ENCODE measurements at places on chromosomes 5 and 9.

DNA sequence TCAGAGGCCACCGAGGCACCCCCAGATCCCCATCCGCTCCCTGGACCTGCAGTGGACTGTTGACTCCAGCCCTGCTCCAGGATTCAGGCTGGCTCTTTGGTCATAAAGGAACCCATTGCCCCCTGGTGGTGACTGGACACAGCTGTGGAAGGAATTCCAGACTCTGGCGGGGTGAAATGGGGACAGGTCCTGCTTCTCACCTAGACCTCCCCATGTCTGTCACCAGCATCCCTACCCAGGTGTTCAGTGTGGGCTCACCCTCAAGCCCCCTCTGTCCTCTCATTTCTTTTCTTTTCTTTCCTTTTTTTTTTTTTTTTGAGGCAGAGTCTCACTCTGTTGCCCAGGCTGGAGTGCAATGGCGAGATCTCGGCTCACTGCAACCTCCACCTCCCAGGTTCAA is 25.5 kb upstream of the STXBP1 start:
- peak; percentile 49 for DNase-seq

DNA sequence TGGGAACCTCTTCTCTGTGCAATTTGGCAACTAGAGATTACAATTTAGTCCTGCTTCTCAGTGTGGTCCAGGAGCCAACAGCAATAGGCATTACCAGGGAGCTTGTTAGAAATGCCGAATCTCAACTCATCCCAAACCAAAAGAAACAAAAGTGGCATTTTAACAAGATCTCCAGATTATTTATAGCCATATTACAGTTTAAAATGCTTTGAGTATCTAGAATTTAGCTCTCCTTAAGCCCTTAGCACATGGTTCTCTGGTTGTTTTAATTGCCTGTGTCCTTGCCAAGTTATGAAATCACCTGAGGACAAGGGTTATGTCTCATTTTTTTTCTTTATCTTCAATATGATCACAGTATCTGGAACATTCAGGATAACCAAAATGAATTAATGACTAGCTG is 51.6 kb upstream of the TAS2R1 start:
- DNase-seq = no peak

DNA sequence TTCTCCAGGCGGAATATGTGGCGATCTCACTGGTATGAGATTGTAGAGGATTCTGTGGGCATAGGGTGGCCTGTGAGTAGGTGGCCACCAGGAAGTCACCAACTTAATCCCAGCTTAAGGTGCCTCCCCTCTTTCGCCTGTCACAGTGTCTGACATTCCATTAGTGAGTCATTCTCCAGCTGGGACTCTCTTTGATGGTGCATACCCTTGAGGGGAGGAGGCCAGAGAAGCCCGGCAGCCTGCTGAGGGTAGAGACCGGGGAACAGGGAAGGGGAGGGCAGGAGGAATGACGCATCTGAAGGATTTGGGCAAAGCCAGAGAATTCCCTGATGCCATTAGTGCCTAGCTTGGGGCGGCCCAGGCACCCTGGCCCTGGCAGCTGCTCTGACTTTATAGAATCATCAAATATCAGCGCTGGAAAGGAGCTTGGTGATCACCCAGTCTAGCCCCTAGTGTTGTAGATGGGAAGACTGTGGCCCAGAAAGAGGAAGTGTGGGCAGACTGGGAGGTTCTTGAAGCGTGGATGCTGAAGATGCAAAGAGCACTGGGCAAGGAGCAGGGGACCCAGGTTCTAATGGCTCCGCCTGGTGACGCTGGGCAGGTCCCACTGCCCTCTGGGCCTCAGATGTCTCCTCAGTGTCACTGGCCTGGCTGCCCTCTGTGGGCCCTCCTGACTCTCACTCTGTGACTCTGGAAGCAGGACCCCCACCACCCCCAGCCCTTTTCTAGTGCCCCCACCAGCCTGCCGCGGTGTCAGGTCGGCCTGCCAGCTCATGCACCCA is 41.4 kb downstream of the DAB2IP start:
- no peak for DNase-seq

- no peak for DNase-seq
Measured at GRCh38 chr5:8908055-8908683, 637.7 kb downstream of the SEMA5A start.

GRCh38 chr5:54329731-54330709 is 19.6 kb upstream of the ARL15 start:
- DNase-seq = no peak

GRCh38 chr9:110979636-110980035 is 58.6 kb downstream of the LPAR1 start:
- DNase-seq = no peak

DNA sequence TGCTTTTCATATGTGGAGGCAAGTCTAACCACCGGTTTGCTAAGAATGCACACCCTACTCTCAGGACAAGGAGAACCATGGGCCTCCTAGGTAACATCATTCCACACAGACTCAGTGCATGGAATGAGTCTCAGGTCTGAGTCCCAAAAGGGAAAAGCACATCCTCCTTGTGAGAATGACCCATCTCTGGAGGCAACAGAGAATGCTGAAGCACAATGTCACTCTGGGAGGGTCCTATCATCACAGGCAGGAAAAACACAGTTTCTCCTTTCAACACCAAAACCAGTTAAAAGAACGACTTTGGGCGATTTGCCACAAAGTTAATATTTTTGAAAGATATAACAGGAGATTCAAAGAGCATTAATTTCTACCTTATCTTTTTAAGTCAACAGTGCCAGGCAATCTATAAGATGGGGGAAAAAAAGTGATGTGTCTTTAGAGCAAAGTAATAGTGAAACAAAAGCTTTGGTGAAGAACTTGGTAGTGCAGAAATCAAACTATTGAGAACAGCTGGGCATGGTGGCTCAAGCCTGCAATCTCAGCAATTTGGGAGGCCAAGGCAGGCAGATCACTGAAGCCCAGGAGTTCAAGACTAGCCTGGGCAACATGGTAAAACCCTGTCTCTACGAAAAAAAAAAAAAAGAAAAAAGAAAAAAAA is 97.3 kb downstream of the OXCT1 start:
- DNase-seq = no peak

Data from activated naive CD4-positive, alpha-beta T cell treated with anti-CD3 and anti-CD28 coated beads, Interleukin-2, amount 50 U/mL, for 16 hours (primary cell).